ENCODE measurements at places on chromosomes 13 and 19. TPM values are rescaled to one million over a fixed set of nuclear protein-coding genes. Genes with fewer than 3 reads are reported as not detected.

- DNase-seq = no peak
- H3K4me3 ChIP-seq = no peak overlapping the region
- no peaks in the 10 kb centered on the region for H3K27me3 ChIP-seq
- no peaks in the 10 kb centered on the region for H3K36me3 ChIP-seq
These were observed 54.8 kb upstream of the ZNF536 start for GRCh38 chr19:30317403-30317802.

- peaks cover 2% of the 10 kb centered on the region for H3K36me3 ChIP-seq
- H3K4me3 ChIP-seq = no peak overlapping the region
- no peak overlapping the region for H3K27ac ChIP-seq
- H3K27me3 ChIP-seq = no peaks in the 10 kb centered on the region
These were observed 13.0 kb downstream of the WDR62 start for GRCh38 chr19:36067681-36068080.

GRCh38 chr19:49200238-49200862, 42.8 kb downstream of the TRPM4 start:
- DNase-seq = peak; percentile 55
- no peak overlapping the region for H3K4me3 ChIP-seq
- peak overlapping the region; percentile 20 for H3K27ac ChIP-seq
- no peaks in the 10 kb centered on the region for H3K4me1 ChIP-seq
- H3K27me3 ChIP-seq = no peaks in the 10 kb centered on the region

DNA sequence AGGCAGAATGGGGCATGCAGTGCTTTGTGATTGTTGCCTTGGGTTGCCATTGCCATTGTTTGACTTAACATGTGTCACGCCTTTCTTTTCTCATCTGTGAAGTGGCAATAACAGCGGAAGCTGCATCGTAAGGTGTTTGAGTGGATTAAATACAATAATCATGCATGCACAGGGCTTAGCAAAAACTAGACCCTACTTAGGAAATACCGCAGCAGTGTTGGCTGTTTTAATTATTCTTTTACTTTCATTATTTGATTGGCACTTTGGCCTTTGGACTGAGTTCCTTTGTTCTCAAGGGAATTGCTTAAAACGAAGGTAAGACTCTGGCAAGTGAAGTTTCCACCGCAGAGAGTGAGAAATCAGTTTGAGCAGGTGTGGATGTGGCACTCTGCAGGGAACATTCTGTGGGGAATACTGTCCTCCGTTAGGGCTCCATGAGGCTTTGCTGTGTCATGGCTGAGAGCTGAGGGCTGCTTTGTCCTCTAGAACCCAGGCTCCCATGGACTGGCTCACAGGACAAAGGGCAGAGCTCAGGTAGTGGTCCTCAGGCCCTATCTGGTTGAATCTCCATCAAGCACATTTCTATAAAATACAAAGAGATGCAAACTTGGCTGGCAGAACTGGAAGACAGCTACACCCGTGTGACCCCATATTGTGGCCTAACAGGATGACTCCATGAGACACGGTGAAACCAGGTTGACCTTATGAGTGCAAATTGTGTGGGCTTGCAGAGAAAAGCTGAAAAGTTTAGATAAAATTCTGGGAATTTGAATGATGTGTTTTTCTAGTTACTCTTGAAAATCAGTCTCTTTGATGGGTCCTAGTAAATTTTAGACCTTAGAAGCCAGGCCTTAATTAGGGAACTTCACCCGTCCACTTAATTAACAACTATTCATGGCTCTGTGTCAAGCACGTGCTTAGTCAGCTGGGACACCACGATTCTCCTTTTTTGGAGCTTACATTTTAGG, 407.2 kb downstream of the KCNRG start:
- no peaks in the 10 kb centered on the region for H3K27me3 ChIP-seq
- no peak overlapping the region for H3K27ac ChIP-seq
- H3K4me3 ChIP-seq = no peak overlapping the region
- no peaks in the 10 kb centered on the region for H3K36me3 ChIP-seq
- DNase-seq = no peak

DNA sequence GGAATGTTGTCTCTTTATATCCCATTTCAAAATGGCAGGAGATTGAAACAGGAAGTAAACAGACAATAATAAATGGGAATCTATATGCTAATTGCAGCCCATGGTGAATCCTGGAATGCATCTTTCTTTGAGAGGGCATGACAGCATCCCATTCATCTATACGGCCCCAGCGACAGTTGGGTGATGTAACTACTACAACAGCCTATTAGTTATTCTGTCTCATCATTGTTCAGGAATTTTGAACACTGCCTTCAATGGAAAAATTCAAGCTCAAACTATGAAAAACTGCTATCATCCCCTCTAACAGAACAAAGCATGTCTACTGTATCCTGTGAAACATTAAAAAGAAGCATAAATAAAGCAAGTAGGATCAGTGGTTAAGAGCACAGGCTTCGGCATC, 262.1 kb downstream of the DCT start:
- no peaks in the 10 kb centered on the region for H3K27me3 ChIP-seq
- H3K4me3 ChIP-seq = no peak overlapping the region
- no peaks in the 10 kb centered on the region for H3K36me3 ChIP-seq

GRCh38 chr13:36973621-36974295, 25.4 kb downstream of the ALG5 start:
- H3K4me3 ChIP-seq = no peak overlapping the region
- peaks cover 2% of the 10 kb centered on the region for H3K36me3 ChIP-seq
- H3K27ac ChIP-seq = no peak overlapping the region
- no peaks in the 10 kb centered on the region for H3K27me3 ChIP-seq
- no peaks in the 10 kb centered on the region for H3K4me1 ChIP-seq

Gene PSG3
- total RNA-seq = not detected

Gene ZNF681
- 1.2 TPM for total RNA-seq

Gene RFPL4A
- not detected for total RNA-seq

Measured in Caco-2 (cell line).